ENCODE measurements at places on chromosomes 7 and 10.

DNA sequence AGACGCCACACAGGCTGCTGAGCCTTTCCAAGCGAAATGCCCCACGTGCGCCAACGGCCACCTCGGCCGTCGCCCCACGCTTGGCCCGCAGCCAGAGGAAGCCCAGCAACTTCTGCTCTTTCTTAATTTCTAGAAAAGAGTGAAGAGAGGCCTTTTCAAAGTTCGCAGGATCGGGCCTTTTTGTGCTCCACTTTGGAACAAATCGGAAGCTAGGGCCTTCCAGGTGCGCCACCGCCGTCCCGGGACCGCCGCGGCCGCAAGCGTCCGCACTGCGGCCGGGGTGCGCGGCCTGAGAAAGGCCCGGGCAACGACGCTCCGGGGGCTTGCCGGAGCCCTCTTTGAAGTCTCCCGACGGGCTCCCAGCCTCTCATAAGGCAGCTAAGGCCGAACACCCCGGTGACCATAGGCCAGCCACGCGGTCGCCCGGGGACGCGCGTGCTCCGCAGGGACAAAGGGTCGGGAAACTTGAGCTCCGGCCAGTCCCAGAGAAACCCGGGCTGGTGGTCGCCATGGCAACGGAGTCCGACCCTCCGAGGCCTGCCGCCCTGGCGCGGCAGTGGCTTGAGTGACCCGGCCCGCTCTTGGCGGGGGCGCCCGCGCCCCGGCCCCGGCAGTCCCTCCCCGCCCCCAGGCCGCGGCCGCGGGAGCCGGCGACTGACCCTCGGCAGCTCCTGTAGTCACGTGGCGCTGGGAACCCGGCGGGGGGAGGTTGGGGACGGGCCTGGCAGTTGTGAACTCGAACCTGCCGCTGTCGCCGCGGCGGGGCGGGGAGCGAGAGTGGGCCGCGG is at the start of gene REPIN1:
REPIN1 (plus strand) TSS at position 727 of the 788 bp plus-strand sequence. CDS start 890 bp downstream, outside the sequence.
- DNase-seq = peak; percentile 63

DNA sequence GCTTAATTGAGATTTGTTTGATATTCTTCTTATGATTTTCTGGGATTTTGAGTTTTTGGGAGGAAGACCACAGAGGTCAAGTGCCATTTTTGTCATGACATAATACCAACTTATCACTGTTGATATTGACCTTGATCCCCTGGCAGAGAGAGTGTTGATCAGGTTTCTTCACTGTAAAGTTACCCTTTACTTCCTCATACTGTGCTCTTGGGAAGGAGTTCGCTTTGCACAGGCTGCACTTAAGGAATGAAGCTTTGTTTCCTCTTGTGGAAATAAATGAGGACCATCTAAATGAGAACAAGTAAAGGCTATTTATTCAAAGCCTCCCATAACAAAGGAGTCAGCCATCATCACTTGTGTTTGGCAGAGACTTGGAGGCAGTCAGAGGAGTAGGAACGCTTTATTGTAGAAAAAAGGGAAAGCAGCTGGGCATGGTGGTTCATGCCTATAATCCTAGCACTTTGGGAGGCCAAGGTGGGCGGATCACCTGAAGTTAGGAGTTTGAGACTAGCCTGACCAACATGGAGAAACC is 16.1 kb downstream of the ST7 start:
- DNase-seq = no peak

GRCh38 chr10:3658766-3659165 is 126.2 kb downstream of the KLF6 start:
- DNase-seq = no peak

DNA sequence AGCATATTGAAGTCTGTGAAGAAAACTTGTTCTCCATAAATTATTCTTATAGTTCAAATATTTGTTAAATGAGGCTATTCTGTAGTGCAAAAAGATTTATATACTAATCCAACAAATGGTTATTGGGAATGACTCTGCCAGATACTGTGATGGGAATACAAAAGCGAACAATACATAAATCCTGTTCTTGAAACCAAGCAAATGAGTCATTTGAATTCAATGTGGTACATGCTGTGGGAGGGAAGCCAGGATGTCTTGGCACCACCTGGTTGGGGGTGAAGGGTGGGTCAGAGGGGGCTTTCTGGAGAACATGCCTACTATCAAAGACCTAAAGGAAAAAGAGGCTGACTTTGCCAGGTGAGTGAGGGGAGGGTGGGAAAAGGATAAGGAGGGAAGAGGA is 594.2 kb downstream of the CALN1 start:
- no peak for DNase-seq

- no peak for DNase-seq
Observed at GRCh38 chr10:127195041-127195506, 1.3 kb downstream of the INSYN2A start.

- peak; percentile 12 for DNase-seq
Observed at GRCh38 chr7:127850195-127850594, 181.0 kb downstream of the LRRC4 start.

GRCh38 chr10:72692994-72693781 is 1.2 kb downstream of the MCU start:
- no peak for DNase-seq

DNA sequence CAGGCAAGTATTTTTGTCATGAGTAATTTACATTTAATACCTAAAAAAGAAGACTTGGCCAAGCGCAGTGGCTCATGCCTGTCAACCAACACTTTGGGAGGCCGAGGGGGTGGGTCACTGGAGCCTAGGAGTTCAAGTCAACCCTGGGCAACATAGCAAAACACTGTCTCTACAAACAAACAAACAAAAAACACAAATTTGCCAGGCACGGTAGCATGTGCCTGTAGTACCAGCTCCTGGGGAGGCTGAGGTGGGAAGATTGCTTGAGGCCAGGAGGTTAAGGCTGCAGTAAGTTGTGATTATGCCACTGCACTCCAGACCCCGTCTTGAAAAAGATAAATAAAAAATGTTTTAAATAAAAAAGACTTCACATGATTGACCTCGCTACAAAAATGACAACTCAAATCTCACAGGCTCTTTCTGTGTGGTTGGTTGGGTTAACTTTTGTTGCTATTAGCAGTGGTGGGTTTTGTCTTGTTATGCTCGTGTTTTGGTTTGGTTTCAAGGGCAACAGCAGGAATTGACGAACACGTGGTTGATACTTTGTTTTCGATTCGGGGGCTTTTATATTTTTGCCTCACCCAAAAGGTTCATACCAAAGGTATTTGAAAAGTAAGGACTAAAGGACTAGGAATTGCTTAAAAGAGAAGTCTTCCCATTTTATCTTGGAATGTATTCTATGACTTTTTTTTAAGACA is 227.2 kb upstream of the MKLN1 start:
- DNase-seq = no peak

DNA sequence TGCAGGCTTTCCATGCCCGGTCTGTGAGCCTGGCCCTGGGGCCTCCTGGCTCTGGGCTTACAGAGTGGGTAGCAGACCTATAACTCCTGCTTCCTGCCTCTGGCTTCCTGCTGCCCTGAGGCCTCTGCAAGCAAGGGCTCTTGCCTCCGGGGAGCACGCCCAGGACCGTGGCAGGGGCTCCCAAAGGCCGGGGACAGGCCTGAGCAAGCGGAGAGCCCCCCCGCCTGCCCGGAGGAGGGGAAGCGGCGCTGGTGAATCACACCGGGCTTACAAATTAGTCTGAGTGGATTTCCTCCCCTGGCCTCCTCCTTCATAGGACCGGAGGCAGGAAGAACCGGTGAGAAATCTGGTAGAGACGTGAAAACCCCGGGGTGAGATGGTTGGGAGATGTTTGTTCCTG is 1.5 kb upstream of the MYL10 start:
- no peak for DNase-seq

DNA sequence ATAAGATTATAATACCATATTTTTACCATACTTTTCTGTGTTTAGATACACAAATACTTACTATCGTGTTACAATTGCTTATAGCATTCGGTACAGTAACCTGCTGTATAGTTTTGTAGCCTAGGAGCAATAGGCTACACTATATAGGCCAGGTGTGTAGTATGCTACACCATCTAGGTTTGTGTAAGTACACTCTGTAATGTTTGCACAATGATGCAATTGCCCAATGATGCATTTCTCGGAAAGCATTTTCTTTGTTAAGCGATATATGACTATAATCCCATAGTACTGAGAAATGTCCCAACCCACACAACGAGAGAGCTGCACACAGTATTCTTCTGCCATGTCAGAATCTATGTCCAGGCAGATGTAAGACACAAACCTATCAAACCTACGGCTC is 160.0 kb downstream of the NEBL start:
- DNase-seq = no peak

DNA sequence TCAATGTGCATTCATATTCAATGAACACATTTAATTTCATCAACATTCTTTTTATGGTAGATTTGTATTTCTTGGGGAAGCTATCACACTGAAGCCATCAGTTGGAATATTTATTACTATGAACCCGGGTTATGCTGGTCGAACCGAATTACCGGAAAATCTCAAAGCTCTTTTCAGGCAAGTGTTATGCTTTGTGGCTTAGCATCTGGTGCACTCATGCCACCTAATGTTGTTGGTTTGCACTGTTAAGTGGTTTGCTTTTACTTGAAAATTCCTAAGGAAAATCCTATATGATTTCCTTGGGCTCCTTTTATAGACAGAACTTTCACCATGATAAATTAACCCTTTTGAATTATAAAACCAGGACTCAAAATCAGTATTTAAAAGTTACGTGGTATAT is 147.9 kb downstream of the DNAH11 start:
- no peak for DNase-seq

- no peak for DNase-seq
Observed at GRCh38 chr7:136171233-136171632, 194.1 kb upstream of the MTPN start.

GRCh38 chr7:118511146-118511545 is 286.6 kb downstream of the ANKRD7 start:
- no peak for DNase-seq

DNA sequence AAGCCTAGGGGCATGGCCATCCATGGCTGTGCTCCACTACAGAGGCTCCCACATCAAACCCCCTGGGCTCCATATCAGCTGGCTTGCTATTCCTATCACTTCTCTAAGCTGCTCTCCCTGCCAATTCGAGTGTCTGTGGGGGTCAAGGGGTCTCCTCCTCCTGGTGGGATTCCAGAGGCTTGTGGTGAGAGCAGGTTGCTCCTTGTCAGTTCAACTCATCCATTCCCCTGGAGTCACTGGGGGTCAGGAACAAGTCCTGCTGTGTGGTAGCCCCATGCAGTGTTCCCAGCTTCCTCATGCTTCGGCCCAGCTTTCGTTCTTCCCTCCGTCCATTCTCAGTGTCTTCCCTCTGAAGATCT is 86.6 kb upstream of the UNC5B start:
- DNase-seq = no peak

DNA sequence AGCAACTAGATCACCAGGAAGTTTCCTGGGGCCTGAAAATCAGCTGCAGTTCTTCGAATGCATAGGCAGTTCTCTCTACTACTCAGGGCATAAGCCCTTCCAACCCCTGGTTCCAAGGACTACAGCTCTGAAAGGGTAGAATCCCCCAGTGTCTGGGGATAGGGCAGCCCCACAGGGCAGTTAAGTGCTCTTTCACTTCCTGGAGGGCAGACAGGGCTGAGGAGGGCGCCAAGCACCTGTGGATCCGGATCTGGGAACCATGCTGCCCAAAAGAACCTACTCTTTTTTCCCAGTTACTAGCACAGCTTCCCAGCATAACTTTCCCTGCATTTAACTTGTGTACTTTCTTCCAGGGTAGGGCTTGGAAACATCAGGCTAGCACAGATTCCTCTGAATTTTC is 41.1 kb downstream of the CXCL12 start:
- no peak for DNase-seq

- no peak for DNase-seq
Observed at GRCh38 chr10:133100706-133101415, 13.1 kb downstream of the ADGRA1 start.

GRCh38 chr7:46715579-46715978 is 794.5 kb upstream of the IGFBP3 start:
- no peak for DNase-seq

DNA sequence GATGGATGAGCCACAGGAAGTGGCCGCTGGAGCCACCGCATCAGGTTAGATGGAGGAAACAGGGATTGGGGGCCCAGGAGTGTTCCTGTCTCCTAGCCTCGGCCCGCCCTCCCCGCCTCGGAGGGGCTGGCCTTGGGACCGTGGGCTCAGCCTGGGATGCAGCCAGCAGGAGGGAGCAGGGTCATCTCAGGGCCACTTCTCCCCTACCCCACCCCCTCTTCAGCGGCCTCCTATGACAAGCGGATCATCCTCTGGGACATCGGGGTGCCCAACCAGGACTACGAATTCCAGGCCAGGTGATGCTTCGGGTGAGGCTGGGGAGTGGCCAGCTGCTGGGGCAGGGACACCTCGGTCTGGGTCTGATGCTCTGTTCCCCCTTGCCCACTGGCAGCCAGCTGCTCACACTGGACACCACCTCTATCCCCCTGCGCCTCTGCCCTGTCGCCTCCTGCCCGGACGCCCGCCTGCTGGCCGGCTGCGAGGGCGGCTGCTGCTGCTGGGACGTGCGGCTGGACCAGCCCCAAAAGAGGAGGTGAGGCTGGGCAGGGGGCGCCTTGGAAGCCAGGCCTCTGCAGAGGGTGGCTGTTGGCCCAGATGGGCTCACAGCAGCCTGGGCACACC is 4.7 kb downstream of the LRWD1 start:
- no peak for DNase-seq

GRCh38 chr7:126768836-126769235 is 483.9 kb downstream of the GRM8 start:
- DNase-seq = no peak

DNA sequence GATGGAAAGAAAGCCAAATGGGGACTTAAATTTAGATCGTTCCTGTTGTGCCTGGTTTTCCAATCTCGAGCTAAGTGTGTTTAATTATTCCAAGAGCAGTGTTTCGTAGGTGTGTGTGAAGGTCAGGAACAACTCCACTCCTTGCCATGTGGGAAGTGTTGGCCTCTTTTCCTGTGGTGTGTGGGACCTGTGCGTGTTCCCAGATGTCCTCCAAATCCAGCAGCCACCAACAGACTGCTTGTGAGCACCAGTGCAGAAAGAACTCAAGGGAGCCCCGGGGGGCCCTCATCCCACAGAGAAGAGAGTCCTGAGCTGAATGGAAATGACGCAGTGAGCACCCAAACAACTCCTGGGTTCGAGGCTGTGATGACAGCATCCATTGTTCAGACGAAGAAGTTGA is 227.7 kb downstream of the TMEM178B start:
- DNase-seq = no peak

DNA sequence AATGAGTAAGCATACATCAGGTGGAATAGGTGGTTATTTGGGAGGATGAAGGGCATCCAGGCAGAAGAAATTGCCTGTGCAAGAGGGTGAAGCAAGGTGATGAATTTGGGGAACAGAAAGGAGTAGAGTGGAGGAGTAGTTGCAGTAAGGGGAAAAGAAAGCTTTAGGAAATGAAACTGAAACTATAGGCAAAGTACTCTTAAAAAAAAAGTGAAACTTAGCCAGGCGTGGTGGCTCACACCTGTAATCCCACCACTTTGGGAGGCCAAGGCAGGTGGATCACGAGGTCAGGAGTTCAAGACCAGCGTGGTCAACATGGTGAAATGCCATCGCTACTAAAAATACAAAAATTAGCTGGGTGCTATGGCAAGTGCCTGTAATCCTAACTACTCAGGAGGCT is 17.6 kb downstream of the NUP205 start:
- DNase-seq = no peak

GRCh38 chr7:15546272-15546792 is 15.5 kb downstream of the AGMO start:
- no peak for DNase-seq

GRCh38 chr10:23994459-23995046 is 214.4 kb upstream of the KIAA1217 start:
- DNase-seq = no peak

Data from stimulated activated CD4-positive, alpha-beta T cell treated with anti-CD3 and anti-CD28 coated beads, TNF-alpha, amount 100 ng/mL, for 24 hours (primary cell).